Activated CD8-positive, alpha-beta T cell treated with anti-CD3 and anti-CD28 coated beads for 36 hours (primary cell): ENCODE measurements at places on chromosomes 4 and X.
A peak's percentile ranks its signal among the peaks of the same experiment; 100 is the strongest.

DNA sequence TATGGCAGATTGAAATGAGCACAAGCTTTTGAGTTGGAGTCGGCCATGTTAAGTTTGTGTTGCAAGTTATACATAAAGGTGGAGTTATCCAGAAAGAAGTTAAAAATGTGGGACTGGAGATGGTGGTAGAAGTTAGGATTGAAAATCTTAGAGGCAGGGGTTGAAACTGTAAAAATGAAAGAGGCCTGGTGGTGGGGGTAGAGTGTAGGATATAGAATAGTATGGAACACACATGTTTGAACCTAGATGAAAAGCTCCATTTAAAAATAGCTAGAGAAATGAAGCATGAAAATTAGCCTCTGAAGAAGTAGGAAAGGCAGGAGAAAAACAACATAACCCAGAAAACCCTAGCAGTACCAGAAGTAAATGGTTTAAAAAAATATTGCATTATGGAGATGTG is 131.8 kb upstream of the ENPEP start:
- no peak for DNase-seq

DNA sequence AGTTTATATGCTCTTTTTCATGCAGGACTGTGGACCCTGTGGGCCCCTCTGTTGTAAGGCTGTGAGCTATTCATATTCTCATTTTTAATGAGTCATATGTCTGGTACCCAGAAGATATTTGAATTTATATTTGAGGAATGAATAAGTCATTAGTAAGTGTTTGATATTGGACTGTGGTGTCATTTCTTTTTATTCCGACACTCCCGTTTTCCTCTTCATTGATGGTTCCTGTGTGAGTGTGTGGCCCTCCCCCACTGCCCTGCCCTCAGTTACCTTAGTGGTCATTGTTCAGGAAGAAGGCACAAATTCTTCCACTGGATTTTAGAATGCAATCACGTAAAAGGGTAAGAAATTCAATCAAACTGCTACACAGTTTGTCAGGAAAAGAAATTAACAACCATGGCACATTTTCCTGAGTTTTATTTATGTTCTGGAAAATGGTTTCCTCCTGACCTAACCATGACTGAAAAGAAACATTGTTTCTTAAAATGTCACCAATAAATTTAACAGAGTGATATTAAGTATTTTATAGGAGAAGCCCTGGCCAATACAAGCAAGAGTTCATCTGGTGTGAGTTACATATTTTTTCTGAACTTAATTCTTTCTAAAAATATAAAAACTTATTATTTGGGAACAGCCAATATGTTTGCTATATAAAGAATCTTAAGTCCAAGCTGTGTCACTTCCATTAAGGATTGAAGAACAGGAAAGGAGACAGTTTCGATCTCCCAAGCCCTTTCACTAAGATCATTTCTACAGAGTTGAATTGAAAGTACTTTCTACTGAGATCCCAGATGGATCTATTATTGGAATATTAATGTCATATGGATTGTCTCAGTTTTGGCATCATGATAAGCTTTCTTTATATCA is 370.5 kb upstream of the ANXA10 start:
- DNase-seq: no peak

- DNase-seq: no peak
These were observed 1.6 kb upstream of the NDST3 start for GRCh38 chr4:118032691-118033090.

- DNase-seq: no peak
These were observed 9.5 kb upstream of the ANKRD50 start for GRCh38 chr4:124722071-124722470.

DNA sequence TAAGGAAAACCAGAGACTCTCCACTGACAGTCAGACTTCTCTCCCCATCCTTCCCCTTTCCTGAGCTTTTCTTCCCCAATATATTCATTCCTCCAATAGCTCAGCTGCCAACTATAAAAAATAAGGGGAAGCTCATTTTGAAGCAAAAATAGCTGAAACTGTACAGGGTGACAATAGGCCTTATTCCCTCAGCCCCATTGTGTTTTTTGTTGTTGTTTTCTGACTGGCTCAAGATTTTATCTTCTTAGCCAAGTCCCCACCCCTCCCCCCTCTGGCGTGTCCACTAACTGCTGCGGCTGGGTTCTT is 26.2 kb downstream of the PRPS1 start:
- no peak for DNase-seq

DNA sequence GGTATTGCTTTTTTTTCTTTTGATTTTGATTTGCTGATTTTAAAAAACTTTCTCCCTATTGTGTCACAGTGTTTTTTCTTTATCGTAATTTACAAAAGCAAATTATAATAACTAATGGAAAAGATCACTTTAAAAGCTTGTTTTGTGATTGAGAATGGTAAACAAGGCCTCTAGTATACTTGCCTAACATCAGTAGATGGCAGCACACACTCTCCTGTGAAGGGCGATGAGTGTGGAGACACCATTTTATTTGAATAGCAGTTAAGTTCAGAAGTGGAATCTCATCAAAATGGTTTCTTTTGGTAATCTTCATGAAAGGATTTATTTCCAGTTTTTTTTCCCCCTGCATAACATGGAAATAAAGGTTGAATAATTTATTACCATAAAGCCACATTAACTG is 72.3 kb downstream of the PAK3 start:
- peak; percentile 1 for DNase-seq

DNA sequence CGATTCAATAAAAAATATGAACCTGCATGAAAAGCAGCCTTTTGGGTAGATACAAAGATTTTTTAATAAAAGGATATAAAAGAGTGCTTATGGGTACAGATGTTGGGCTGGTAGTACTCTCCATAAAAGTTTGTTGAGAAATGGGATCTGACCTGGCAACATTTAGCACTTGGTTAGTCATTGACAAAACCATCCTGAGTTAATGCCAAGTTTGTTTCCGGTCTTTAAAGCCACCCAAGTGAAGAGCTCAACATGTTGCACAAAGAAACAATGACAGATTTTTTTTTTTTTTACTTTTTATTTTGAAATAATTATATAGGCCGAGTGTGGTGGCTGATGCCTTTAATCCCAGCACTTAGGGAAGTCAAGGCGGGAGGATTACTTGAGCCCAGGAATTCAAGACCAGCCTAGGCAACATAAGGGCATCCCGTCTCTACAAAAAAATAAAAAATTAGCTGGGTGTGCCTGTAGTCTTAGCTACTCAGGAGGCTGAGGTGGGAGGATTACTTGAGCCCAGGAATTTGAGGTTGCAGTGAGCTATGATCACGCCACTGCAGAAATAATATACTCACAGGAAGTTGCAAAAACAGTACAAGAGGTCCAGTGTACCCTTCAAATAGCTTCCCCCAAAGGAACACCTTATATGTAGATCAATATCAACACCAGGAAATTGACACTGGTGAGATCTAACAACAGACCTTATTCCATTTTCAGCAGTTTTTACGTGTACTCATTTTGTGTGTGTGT is 16.6 kb downstream of the CHST7 start:
- no peak for DNase-seq

GRCh38 chr4:106371161-106371560 is 2.6 kb upstream of the GIMD1 start:
- no peak for DNase-seq

GRCh38 chrX:135509885-135510284 is 10.6 kb upstream of the INTS6L start:
- DNase-seq: no peak

GRCh38 chrX:78139160-78140123 is at the start of gene TAF9B:
Gene TAF9B, minus strand, starts transcription at chrX:78139650. Its CDS starts 39 bp downstream, at chrX:78139611.
- peak; percentile 87 for DNase-seq

GRCh38 chr4:147816382-147817254 is 84.7 kb downstream of the ARHGAP10 start:
- no peak for DNase-seq

- DNase-seq: no peak
These were observed 32.0 kb downstream of the BCLAF3 start for GRCh38 chrX:19958552-19959486.

- no peak for DNase-seq
These were observed 179.4 kb downstream of the RBM46 start for GRCh38 chr4:154960476-154960875.

DNA sequence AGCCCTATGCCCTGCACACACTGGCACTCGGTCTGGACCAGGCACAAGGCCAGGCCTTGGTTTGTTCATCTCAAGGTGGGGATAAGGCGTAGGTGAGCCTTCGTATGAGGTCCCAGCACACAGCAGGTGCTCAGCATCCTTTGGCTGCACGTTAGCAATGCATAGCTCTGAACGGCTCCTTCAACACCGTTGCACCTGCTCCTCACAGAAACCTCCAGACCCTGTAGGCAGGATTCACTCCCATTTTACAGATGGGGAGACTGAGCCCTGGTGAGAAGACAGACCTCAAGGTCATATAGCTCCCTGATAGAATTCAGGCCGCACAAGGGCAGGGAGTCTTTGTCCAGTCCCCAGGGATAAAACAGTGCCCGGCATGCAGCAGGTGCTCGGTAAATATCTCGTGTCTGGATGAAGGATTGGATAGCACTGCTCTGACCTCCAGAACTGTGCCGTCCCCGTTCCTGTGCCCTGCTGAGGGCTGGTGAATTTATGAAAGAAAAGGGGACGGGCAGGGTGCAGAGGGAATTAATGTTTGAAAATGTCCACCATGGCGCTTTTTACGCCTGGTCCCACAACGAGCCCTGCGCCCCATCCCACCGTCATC is 2.4 kb downstream of the PPP2R2C start:
- DNase-seq: no peak

DNA sequence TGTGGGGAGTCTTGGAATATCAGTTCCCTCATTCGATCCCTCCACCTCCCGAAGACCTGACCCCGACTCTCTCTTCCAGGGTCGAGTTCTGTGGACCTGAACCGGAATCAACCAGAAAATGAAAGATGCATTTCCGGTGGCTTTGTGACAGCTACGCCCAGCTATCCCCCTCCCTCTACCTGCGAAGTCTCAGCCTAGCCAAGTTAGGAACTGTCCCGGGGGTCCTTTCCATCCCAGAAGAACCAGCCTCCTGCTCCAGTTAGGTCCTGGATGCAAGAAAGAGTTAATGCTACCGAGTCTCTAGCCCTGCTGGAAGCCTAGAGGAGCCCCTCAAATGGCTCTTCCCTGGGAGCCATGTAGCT is 13.4 kb upstream of the ETDC start:
- DNase-seq: no peak

- DNase-seq: no peak
These were observed 259.2 kb downstream of the GPC3 start for GRCh38 chrX:133726211-133726630.

GRCh38 chr4:56123547-56123946 is 174.8 kb downstream of the CEP135 start:
- no peak for DNase-seq

GRCh38 chr4:8912089-8912455 is 40.4 kb upstream of the HMX1 start:
- DNase-seq: no peak

- DNase-seq: no peak
These were observed 153.3 kb downstream of the LDB2 start for GRCh38 chr4:16745009-16745635.

GRCh38 chrX:10450959-10451355 is 169.4 kb downstream of the MID1 start:
- DNase-seq: no peak

GRCh38 chrX:149471397-149471796 is 33.7 kb downstream of the IDS start:
- DNase-seq: no peak

DNA sequence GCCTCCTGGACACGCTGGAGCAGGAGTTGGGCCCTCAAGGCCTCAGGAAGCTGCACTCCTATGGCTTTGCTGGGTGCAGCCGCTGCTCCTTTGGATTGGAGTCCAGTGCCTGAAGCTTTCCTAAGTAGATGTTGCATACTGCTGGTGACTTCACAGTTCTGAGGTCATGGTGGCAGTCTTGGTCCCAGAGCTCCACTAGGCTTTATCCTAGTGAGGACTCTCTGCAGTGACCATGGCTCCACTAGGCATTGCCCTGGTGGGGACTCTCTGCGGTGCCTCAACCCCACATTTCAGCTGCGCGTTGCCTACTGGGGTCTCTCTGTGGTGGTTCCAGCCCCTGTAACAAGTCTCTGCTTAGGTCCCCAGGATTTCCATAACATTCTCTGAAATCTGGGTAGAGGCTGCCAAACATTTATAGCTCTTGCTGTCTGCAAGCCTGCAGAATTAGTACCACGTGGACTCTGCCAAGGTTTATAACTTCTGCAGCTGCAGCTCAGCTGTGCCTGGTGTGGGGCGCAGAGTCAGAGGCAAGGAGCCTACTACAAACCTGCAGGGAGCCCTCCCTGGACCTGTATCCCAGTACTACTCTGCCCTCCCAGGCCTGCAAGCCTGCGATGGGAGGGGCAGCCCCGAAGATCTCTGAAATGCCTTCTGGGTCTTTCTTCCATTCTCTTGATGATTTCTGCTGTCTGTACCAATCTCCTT is 46.0 kb upstream of the NFKB1 start:
- no peak for DNase-seq

DNA sequence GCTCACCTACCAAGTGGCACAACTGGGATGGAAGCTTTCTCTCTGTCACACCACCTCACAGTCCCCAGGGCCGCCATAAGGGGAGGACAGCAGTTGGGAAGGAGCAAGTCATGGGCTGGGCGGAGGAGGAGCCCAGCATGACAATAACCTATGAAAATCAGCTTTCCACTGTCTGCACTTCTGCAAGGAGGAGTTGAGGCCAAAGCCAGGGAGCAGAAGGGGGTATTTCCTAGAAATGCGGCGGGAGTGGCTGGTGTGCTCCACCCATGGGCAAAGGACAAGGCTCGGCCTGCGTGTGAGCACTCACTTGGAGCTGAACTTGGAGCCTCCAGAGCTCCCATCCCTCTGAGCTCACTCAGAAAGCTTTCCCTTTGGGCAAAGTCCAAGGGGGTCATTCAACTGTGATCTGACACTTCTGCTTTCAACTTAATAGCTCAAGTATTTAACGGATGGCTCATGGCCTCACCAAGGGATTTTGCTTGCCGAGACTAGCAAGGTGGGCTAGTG is 18.5 kb downstream of the APLN start:
- DNase-seq: no peak

GRCh38 chr4:78476108-78476704 is 75.4 kb upstream of the ANXA3 start:
- DNase-seq: no peak

- DNase-seq: no peak
These were observed 205.3 kb upstream of the KLF8 start for GRCh38 chrX:56026815-56027214.

- DNase-seq: no peak
These were observed 211.5 kb downstream of the DHX15 start for GRCh38 chr4:24372881-24373280.

- DNase-seq: no peak
These were observed 920.1 kb upstream of the TENM3 start for GRCh38 chr4:181323061-181323460.

DNA sequence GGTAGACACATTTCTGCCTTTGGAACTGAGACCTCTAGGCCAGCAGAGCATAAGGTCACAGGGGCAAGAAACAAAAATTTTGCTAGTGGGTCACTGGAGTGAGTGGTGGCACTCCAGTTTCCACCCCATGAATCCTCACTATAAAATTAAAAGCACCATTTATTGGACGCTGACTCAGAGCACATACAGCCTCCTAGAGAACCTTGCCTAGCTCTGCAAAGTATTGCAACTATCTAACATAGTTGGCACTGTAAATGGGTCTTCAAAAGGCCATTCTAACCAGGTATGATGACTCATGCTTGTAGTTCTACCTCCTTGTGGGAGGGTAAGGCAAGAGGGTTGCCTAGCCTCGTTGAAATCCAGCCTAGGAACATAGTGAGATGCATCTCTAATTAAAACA is 25.1 kb downstream of the RRAGB start:
- DNase-seq: no peak
